ENCODE measurements at places on chromosomes 2 and 18.

DNA sequence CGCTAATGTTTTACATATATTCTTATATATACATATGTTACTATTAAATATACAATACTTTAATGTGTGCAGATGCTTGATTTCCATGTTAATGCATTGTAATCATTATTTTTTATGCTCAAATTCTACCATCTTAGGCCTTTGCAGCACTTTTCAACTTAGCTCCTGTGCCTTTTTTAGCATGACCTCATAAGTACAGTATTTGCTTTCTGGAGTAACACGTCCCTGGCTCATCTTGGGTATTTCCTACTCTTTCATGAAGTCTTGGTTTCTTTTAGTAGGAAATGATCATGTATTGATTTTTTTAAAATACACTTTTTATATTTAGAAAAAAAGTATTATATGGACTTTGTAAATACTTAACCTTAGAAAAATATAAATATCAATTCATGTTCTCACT lies 36.5 kb downstream of the CAB39 start:
- DNase-seq: no peak

- no peak for DNase-seq
Observed at GRCh38 chr2:24360963-24361330, 611 bp upstream of the ITSN2 start.

DNA sequence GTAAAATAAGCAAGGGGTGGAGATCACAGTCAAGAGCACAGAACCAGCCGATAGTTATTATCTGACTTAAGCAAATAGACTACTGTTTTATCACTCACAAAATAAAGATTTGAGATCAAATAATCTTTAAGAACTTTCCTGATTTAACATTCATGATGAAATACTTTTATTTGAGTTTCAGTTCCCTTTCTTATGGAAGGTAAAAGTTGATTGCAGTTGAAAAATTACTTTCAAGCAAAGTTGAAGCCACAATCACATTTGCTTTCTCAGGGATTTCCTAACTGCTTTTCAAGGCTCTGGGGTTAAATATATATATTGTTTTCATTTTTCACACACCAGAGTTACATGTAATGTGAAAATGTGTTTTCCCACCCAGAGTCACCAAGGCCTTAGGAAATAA lies 599.5 kb downstream of the KCNJ3 start:
- no peak for DNase-seq

DNA sequence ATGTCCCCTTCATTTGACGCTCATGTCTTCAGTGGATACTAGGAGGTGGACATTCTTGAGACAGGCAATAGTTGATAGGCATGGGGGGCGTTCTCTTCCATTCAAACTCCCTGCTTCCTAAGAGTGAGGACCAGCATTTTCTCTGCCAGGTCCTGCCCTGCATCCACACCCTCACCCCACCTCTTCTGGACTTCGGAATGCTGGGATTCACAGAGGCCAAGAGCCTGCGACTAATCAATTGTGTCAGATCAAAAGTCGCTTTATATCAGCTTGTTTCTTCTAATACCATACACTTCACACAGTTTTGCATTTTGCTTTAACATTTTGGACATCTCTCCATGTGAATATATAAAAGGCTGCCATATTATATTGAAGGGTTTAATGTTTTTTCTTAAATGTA lies 210.7 kb downstream of the CCDC102B start:
- DNase-seq: no peak

GRCh38 chr18:8845506-8845905 lies 140.2 kb downstream of the MTCL1 start:
- no peak for DNase-seq

DNA sequence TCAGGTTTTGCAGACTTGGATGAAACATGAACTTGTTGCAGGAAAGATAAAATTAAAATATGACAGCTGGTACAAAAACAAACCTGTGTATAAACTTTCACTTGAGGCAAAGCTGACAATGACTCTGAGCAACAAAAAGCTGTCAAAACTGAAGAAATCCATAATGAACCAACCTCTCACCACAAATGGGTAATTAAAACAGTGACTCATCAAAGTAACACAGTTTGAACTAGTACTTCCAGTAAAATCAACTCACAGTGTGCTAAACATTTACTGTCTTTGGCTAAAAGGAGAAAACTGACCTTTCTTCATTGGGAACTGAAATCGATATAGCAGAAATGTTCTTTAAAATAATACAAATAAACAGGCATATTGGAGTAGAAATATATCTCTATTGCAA lies 209.7 kb downstream of the WDPCP start:
- DNase-seq: no peak

- DNase-seq: no peak
Observed at GRCh38 chr2:140085674-140086073, 1305.5 kb upstream of the NXPH2 start.

- DNase-seq: peak; percentile 86
Observed at GRCh38 chr2:216775043-216775453, 79.7 kb upstream of the IGFBP5 start.

GRCh38 chr2:60070196-60070595 lies 483.3 kb downstream of the BCL11A start:
- no peak for DNase-seq
